ENCODE measurements at places on chromosomes 3 and 15. TPM values are rescaled to one million over a fixed set of nuclear protein-coding genes. Genes with fewer than 3 reads are reported as not detected.

GRCh38 chr3:98008855-98009254, 26.3 kb downstream of the GABRR3 start:
- DNase-seq = no peak
- no peaks in the 10 kb centered on the region for H3K27me3 ChIP-seq
- H3K27ac ChIP-seq = no peak overlapping the region
- H3K4me1 ChIP-seq = peaks cover 18% of the 10 kb centered on the region

DNA sequence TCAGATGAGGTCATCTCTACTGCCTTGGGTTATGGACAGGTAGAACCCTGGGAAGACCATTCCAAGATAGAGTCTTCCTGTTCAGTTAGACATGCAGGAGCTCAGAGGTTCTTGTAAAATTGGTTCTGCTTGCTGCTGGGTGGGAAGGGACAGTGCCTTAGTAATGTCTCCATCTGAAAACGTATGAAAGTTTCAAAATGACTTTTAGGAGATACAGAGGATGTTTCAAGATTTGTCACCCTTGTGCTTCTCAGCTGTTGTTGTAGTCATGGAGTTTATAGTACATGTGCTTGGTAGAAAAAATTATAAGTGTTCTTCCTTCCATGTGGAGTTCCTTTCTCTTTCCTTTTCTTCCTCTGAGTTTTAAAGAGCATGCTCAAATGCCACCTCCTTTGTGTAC, 885.2 kb upstream of the CFAP20DC start:
- H3K27me3 ChIP-seq = no peaks in the 10 kb centered on the region
- no peak overlapping the region for H3K4me3 ChIP-seq
- H3K36me3 ChIP-seq = no peaks in the 10 kb centered on the region
- no peak for DNase-seq
- no peak overlapping the region for H3K27ac ChIP-seq
- no peaks in the 10 kb centered on the region for H3K4me1 ChIP-seq

- peak; percentile 65 for DNase-seq
- H3K4me1 ChIP-seq = peaks cover 32% of the 10 kb centered on the region
- no peaks in the 10 kb centered on the region for H3K27me3 ChIP-seq
- H3K36me3 ChIP-seq = no peaks in the 10 kb centered on the region
- H3K4me3 ChIP-seq = no peak overlapping the region
Observed at GRCh38 chr15:33083232-33084081, 111.1 kb downstream of the FMN1 start.

Gene CCR3
- 3.1 TPM for total RNA-seq

Gene CHST13
- total RNA-seq = 0.52 TPM

Data from PC-9 (cell line).